ENCODE measurements at places on chromosomes 11 and 22.

DNA sequence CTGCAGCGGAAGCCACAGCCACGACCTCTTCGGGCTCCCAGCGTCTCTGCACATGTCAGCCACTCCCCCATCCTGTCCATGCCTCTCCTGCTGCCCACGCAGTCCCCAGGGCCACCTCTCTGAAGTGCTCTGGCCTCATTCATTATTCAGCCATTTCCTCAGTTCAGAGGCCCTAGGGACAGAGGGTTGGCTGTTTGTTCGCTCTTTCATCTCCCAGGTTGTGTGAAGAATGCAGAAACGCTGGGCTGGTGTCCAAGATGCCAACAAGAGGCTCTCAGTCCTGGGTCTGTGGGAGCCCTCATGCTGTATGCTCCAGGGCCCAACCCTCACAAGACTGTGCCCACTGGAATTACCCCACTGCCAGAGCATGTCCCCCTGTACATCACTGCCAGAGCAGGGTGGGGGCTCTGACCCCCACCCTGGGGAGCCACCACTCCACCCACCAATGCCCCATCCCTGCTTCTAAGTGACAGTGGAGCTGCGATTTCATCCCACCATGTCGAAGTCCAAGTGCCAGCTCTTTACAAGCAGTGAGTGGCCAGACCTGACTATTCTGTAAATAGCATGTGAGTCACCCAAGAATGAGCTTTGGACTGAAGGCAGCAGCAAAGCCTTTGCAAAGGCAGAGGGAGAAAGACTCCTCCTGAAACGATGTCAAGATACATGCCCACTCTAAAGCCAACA, 209.6 kb downstream of the BUD13 start:
- no peak for DNase-seq

DNA sequence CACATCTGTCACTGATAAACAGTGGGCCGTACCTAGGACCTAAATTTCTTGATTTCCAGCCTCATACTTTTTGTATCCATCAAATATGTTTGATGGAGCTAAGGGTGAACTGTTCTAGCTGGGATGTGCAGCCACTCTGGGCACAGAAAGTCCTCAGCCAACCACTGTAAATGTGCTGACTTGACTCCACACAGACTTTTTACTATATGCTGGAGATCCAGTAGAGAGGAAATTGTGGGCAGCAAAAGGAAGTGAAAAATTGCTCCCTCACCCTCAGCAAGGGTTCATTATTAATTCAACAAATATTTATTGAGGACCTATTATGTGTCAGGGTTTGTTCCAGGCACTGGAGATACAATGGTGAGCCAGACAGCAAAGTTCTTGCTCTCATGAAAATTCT, 54.2 kb upstream of the AMPD3 start:
- DNase-seq = no peak

GRCh38 chr11:61771985-61772455, 19.6 kb downstream of the MYRF start:
- no peak for DNase-seq

DNA sequence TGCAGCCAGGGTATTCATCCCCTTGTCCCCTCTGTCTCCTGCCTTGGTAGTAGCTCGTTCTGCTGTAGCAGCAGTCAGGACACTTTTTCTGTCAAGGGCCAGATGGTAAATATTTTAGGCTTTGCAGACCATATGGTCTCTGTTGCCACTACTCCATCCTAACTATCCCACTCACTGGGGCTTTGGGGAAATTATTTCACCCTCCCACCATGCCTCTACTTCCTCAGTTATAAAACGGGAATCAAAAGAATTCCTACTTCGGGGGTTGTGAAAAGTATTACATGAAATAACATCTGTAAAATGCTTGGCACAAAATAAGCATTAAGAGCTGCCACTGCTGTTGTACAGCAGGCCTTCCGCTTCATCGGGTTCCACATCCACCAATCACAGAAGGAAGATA, 89.9 kb upstream of the LDLRAD3 start:
- no peak for DNase-seq

GRCh38 chr11:70660059-70660888, 261.9 kb downstream of the CTTN start:
- DNase-seq = no peak

GRCh38 chr22:27875951-27876350, 43.1 kb downstream of the PITPNB start:
- no peak for DNase-seq

- no peak for DNase-seq
These were observed 47.8 kb upstream of the SHANK2 start for GRCh38 chr11:71300187-71300586.

GRCh38 chr11:65169164-65169641, 830 bp upstream of the SPDYC start:
- no peak for DNase-seq

DNA sequence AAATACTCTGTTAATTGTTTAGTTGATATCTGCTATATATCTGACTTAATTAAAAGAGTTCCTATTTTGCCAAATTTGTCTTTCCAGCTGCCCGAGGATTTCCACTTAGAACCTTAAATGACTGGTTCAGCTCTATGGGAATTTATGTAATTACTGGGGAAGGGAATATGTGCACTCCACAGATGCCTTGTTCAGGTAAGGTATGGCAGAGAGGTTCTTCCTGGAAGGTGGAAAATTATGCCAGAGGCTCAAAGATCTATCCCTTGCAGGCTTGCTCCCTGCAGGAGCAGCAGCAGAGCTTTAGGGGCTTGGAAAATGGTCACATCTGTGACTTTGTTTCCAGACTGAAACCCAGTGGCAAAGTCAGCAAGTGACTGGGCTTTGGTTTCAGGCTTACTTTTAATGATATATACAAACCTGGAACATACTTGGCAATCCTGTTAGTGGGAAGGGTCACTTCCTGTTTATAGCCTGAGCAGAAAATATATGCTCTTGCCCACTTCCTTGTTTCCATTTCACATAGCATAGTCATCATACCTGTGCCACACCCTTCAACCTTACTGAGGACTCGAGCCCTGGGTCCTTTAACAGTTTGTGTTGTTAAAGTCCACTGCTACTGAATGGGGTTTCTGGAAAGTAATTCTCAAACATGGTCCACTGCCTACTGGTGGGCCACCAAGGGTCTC, 23.7 kb downstream of the WBP2NL start:
- DNase-seq = no peak

Data from activated T-helper 1 cell treated with anti-CD3 and anti-CD28 coated beads, Interleukin-2, amount 50 U/mL, for 16 hours (primary cell).